Mesenchymal stem cell (in vitro differentiated cells and primary cell): ENCODE measurements at places on chromosomes 4 and X.

GRCh38 chr4:92968556-92968955 lies 664.8 kb downstream of the GRID2 start:
- H3K4me3 ChIP-seq: no peak overlapping the region
- DNase-seq: no peak

- H3K4me1 ChIP-seq: no peaks in the 10 kb centered on the region
- H3K27me3 ChIP-seq: no peaks in the 10 kb centered on the region
- H3K27ac ChIP-seq: no peak overlapping the region
- no peak overlapping the region for H3K4me3 ChIP-seq
Measured at GRCh38 chr4:169931964-169932363, 94.2 kb downstream of the MFAP3L start.

DNA sequence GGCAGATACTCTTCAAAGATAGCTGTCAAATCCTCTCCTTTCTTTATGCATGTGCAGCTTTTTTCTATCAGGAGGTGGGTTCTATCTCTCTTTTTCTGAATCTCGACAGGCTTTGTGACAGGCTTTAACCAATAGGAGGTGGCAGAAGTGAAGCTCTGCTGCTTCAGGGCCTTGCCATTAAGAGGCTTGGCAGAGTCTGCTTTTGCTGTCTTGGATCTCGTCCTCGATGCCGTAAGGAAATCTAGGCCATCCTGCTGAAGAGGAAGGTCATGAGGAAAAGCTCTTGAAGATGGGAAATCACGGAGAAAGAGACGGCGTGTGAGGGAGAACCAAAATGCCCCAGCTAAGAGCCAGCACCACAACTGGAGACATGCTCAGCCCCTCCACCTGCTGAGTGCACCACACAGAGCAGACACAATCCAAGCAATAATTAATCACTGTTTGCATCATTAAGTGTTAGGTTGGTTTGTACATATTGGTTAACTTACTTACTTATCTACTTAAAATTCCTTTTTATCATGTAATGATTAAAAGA lies 92.2 kb downstream of the DDIT4L start:
- H3K27me3 ChIP-seq: no peaks in the 10 kb centered on the region
- H3K4me3 ChIP-seq: no peak overlapping the region
- H3K27ac ChIP-seq: no peak overlapping the region
- no peaks in the 10 kb centered on the region for H3K36me3 ChIP-seq
- DNase-seq: no peak
- H3K4me1 ChIP-seq: peaks cover 6% of the 10 kb centered on the region

DNA sequence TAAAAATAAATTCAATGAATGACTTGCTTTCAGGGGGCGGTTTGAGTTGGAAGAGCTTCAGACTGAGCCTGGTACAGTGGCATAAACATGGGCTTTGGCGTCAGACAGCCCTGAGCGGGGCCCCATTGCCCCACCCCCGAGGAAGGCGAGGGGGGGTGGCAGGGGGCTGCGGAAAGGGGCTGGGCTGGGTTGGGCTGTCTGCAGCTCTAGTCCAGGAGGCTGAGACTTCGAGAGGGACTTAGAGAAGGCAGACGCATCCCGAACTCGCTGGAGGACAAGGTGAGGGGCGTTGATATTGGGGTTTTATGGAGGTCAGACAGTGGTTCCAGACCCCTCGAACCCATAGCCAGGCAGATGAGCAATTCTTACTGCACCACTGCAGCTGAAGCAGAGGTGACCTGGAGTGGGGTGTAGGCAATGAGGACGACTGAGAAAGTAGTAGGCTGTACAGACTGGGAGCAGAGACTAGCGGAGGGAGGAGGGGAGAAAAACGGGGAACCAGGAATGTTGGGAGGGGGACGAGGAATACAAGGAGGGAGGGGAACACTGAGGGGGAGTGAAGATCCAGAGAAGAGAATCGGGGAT lies at the start of gene MAGED2:
Gene MAGED2 (plus strand): TSS at position 222 of the 585 bp plus-strand sequence. CDS start 1,587 bp downstream, outside the sequence.
- H3K27ac ChIP-seq: peak within 1 kb of the TSS; percentile 97
- peaks cover 36% of the 10 kb centered on the region for H3K27me3 ChIP-seq

GRCh38 chrX:14573161-14573560 lies 43.8 kb downstream of the GLRA2 start:
- no peaks in the 10 kb centered on the region for H3K27me3 ChIP-seq
- no peak for DNase-seq
- H3K4me1 ChIP-seq: no peaks in the 10 kb centered on the region
- no peak overlapping the region for H3K27ac ChIP-seq

- H3K27me3 ChIP-seq: no peaks in the 10 kb centered on the region
- no peaks in the 10 kb centered on the region for H3K36me3 ChIP-seq
- peak overlapping the region; percentile 59 for H3K27ac ChIP-seq
- H3K4me3 ChIP-seq: no peak overlapping the region
Measured at GRCh38 chrX:115582616-115583495, 21.9 kb downstream of the PLS3 start.

DNA sequence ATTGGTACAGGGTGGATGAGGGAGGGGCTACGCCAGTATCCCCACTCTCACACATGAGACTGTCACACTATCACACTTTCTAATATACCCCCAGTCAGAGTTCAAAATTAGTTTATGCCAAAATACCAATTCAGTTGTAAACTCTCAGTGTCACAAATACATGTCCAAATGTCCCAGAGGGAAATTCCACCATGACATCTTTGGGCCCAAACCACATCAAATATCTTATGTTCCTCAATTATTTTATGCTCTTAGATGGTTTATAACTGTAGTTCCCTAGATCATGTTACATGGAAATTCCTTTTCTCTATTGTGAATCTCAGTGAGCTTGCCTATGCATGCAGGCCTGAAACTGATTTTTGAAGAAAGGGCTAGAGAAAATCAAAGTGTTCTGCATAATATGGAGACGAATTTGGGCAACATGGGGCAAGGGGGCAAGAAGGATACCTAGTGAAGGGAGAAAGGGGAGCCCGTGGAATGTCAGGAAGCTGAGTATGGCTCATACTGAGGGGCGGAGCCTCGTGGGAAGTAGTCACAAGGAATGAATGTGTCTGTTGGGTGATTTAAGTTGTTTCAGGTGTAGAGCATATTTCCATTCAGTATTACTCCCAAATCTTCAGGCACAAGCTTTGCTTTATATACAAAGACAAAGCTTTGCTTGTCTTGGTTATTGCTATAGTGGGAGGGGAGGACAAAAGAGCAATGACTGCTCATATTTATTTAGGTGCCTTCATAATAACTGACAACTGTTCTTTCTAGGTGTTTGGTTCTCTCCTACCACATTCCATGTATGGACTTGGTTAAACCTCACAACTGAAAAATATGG lies 40.8 kb downstream of the CLNK start:
- peaks cover 4% of the 10 kb centered on the region for H3K4me1 ChIP-seq
- no peak overlapping the region for H3K27ac ChIP-seq
- H3K4me3 ChIP-seq: no peak overlapping the region
- DNase-seq: no peak
- no peaks in the 10 kb centered on the region for H3K36me3 ChIP-seq

DNA sequence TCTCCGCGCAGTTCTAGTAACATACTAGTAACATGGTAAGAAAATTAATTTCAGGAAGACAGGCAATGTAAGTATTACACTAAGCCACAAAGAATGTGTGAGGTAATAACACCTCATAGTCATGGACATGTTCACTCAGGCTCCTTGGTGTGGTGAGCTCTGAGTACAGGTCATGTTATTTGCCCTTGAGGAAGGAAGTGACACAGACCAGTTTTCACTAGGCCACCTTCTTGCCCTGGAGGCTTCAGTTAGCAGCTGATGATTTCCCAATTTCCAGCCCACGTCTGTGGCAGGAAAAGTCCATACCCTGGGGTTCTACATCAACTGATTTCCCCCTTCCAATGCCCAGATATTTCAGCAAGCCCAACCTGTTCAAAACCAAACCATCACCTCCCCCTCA lies 6.7 kb downstream of the APOO start:
- H3K4me3 ChIP-seq: no peak overlapping the region
- no peaks in the 10 kb centered on the region for H3K27me3 ChIP-seq
- H3K27ac ChIP-seq: peak overlapping the region; percentile 81
